ENCODE measurements at places on chromosomes 5 and 9.

DNA sequence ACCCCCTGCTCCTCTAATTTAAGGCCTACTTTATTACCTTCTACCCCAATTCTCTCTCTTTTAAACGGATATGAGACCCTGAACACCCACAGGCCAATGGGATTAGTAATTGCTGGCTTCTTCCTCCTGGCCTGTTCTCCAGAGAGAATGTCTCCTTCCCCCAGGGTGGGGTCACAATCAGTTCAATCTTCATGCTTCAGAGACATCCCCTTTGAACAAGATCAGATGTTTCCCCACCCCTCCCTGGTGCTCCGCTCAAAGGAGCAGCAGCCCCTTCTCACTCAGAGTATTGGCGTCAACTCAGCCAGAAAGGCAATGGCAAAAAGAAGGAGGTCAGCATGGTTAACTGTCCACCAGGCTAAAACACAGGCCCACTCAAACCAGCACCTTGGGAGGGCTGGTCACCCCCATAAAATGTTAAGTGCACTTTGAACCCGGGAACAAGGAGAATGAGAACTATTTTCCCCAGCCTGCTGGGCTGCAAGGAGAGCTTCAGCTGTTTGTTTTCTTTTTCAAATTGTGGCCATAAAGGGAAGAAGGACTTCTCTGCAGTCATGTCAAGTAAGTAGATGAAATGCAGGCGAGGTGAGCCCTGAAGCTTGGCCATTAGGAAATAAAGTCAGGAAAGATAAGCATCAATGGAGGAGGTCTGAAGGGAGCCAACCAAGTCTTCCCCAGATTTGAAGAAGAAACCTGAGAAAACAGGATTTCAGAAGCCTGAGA, 20.1 kb downstream of the LHFPL2 start:
- no peak for DNase-seq

- no peak for DNase-seq
Observed at GRCh38 chr5:55160493-55161209, 680 bp downstream of the GPX8 start.

- no peak for DNase-seq
Observed at GRCh38 chr5:17720071-17720470, 85.8 kb downstream of the TAF11L14 start.

DNA sequence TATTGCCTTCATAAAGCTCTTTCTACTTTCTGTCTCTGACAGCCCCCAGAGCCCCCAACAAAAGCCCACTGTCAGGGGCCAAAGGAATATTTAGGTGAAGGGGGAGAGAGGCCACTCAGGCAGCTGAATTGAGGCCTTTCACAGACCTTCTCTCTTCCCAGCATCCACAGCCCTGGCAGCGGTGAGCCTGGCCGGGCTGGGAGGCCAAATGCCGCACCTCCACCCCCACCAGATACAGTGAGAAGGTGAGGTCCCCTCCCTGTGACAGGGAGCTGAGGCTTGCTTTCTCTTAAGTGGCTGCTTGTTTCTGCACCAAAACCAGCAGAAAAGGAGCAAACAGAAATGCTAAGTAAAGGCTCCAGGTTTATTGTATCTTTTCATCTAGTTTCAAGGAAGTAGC, 168.1 kb downstream of the ROR2 start:
- DNase-seq = no peak

GRCh38 chr5:30401479-30402058, 791.9 kb upstream of the CDH6 start:
- no peak for DNase-seq

DNA sequence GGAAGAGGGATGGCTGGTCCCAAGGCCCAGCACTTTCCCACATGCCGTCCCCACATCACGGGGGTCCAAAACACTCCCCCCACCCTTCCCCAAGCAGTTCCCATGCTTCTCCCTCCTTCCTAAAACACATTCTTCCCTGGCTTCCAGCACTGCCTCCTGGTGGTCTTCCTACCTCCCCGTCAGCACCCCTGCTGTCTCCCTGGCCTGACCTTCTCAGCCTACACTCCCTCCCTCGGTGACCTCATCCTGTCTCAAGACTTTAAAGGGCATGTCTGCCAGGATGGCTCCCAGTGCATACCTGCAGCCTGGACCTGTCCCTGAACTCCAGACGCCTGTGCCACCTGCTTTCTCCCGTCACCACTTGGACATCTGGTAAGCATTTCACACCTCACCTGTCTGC, 4.3 kb upstream of the NCS1 start:
- no peak for DNase-seq

GRCh38 chr5:179355976-179356974, 11.0 kb upstream of the ADAMTS2 start:
- no peak for DNase-seq

GRCh38 chr5:119439140-119439631, 13.1 kb upstream of the HSD17B4 start:
- no peak for DNase-seq

DNA sequence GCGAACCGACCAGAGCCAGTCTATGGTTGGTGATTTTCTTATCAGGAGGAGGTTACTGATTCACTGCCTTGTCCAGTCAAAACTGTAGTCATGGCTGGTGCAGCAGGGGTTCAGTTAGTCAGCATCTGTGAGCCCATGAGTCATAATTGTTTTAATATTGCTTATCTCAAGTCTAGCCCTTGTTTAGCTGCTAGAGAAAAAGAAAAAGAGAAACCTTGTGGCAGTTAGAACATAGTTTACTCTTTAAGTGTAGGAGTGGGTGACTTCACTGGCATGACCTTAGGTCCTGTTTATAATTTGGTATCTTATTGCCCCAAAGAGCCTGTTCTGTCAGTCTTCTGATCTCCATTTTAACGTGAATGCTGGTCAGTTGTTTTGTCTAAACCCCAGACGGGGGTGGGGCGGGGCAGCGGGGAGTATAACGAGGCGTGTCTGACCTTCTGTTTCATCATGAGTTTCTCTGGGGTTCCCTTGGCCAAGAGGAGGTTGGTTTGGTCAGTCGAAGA, 76.9 kb upstream of the NFIL3 start:
- DNase-seq = no peak

DNA sequence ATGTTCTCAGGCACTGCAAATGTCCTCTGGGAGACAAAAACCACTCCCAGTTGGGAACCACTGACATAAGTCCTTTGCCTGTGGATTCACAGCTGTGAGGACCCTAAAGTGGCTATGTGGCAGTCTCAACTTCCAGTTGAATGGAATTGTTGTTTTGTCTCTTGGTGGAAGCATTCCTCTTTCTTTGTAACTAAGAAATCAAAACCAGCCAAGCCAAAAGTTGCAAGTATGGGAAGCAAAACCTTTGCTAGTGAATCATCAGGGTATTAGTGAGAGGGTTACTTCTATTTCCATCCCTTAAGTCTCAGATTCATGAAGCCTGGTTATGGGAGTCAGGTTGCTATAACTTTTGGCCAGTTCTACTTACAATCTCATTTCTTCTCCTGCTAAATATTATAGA, 49.8 kb upstream of the RPS23 start:
- no peak for DNase-seq

DNA sequence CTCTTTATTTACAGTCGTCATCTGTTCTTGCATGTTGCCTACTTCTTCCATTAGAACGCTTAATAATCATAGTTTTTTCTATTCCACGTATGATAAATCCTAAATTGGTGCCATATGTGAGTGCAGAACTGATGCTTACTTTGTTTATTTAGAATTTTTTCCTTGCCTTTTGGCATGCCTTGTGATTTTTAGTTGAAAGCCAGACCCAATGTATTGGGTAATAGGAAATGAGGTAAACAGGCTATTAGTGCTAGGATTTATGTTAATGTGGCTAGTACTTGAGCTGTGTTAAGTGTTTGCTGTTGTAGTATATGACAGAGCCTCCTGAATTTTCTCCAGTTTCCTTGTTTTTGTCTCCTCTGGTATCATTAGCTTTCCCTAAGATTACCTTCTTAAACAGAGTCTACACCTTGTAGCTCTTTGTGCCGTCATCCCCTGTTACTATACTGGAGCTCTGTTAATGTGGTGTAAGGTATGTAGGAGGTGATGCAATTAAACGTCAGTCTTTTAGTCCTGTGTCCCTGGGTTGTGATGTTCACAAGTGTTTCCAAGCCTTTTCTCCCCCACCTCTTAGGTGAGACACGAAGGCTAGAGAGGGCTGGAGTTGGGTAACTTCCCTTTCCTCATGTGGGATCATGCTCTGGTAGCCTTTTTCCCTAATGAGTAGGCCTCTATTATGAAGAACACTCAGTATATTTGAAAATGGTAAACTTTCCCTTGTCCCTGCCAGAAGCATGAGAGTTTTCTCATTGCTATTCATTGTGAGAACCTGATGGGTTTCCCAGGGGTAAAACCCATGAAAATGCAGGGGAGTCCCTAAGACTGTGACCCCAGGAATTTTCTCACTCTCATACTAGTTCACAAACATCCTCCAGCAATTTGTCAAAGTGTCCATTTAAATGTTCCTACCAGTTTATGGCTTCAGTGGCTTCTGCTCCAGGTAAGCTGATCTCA, 21.2 kb downstream of the SPATA31D3 start:
- DNase-seq = no peak

DNA sequence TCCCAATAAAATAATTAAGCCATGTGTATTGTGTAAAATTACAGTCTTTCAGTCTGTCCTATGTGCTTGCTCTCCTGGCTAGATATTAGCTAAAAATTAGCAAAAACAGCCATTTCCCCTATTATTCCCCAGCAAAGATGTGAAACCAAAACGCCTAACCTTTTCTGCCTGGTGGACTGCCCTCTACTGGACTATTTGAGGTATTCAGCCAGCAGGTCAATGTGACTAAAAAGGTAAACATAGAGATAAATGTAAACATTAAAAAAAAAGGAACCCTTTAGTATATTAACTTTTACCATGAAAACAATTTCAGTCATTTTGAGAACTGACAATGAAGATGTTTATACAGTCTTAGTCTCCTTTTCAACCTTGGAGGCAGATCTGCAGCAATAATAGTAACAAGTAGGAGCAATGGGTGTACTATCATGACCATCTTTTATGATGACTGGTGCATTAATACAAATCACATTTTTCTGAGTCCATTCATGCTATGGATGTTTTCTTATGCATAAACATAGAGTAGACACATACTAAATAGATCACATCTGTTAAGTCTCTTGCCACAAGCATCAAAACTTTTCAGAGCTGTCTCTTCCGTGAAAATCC, 10.1 kb downstream of the ATG12 start:
- no peak for DNase-seq

GRCh38 chr9:129483415-129484351, 137.2 kb downstream of the C9orf50 start:
- DNase-seq = no peak

DNA sequence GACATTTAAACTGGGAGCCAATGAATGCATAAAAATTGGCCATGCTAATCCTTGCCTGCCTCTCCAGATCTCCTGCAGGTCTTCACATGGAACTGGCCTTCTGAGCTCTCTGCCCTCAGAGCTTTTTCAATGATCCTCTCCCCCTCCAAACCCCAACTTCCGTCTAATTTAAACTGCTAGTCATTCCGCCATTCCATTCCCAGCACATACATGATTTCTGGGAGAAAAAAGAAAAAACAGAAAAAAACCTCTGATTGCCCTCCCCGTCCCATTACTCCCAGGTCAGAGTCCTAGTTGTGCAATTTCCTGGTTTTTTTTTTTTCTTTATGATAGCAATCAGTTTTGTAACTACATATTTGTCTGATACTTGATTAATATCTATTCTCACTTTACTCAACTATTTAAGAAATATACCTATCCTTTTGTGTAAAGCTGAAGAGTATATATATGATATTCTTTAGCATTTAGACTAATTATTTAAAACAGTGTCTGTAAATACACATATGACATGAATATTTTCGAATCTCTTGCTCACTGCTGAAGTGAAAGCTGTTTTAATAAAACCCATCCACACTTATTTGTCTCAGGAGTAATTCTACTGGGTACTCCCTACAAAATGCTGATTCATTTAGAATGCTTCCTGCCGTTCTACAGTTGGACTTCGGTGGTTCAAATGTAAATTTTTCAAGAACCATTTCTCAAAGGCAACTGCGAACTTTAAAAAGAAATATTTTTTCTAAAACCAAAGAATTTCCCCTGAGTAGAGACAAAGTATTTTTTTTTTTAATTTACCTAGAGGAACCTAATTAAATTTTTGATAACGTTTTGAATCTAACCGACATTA, 1.6 kb downstream of the HINT1 start:
- DNase-seq = no peak

DNA sequence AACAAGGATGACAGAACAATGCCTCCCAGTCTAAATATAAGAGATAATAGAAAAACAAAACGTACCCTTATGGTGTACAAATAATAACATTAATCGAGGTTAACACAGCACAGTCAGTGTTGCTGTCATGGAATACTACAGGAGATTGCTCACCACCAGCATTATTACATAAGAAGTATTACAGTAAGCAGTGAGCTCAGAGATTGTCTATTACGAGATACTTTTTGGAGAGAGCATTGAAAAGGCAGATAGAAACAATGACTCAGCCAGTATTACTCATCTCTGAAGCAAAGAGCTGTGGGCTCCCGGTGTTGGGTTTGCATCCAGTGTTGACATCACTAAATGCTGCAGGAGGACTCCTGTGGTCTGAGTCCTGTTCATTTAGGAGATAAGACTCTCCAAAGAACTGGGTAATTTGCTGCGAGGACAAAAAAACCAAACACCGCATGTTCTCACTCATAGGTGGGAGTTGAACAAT, 191.9 kb upstream of the SEMA6A start:
- no peak for DNase-seq

DNA sequence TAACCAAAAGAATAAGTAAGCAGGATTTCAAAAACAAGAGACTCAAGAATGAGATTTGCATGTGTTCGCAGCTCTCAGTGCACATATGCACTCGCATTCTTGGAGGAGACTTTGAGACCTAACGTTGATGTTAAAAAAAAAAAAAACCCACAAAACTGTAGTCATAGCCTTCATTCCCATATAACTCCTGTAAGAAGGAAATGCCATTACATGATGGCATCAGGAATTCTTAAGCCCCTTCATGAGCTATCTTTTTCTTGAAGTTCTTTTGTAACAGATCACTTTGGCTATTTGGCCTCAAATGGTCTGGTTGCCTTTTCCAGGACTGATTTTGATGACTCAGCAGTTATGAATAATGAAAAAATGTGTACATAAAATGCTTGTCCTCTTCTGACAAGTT, 113.8 kb downstream of the ALDH1A1 start:
- no peak for DNase-seq

GRCh38 chr9:90702441-90702955, 59.9 kb upstream of the DIRAS2 start:
- DNase-seq = no peak

DNA sequence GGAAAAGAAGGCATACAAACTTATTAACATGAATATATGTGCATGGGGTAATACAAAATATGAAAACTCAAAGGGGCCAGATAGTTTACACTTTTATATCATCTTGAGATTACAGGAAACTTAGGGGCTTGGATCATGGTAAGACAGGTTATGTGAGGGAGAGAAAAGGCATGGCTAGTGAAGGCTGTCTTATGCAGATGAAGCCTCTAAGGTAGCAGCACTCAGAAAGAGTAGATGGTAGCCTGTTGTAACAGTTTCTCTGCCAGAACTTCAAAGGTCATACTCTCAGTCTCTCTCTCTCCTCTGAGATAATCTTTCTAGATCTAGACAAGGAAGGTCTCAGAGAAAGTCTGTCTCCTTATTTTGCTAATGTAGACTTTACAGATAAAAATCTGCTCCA, 57.2 kb upstream of the FGF10 start:
- no peak for DNase-seq
